ENCODE measurements at places on chromosomes 6 and 20.
A peak's percentile ranks its signal among the peaks of the same experiment; 100 is the strongest.

DNA sequence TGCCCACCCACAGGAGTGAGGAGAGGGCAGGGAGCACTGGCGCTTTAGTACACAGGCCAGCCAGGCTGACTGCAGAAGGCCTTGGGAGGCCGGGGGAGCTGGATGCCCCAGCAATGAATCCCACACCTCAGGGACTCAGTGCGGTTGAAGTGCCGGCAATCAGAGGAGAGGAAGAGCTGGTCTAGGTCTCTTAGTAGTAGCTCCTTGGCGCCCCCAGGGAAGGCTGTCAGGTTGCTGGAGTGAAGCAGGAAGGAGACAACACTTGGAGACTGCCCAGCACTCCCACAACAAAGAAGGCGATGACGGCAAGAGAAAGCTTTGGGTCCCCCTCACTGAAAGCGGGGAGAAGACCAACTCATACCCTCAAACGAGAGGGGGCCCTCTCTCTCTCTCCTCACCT is 8.3 kb upstream of the TNXB start:
- DNase-seq, result no peak

- no peak for DNase-seq
Observed at GRCh38 chr6:25315194-25316177, 36.3 kb downstream of the CARMIL1 start.

DNA sequence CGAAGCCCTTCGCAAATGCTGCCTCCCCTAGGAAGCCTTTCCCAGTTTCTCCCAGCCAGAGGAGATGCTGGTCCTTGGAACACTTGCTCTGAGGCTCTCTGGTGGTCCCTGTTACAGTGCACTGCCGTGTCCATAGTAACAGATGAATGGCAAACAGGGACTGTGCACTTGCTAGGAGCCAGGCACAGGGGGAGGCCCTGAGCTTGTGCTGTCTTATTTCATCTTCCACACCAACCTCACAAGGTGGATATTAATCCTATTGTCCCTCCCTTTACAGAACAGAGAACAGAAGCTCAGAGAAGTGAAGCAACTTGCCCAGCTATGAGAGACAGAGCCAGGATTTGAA is 19.0 kb downstream of the SRC start:
- DNase-seq, result no peak

GRCh38 chr20:45976086-45976485 is 4.1 kb upstream of the ZNF335 start:
- DNase-seq, result no peak

- peak; percentile 52 for DNase-seq
Observed at GRCh38 chr6:41730531-41731436, 4.6 kb downstream of the TFEB start.

DNA sequence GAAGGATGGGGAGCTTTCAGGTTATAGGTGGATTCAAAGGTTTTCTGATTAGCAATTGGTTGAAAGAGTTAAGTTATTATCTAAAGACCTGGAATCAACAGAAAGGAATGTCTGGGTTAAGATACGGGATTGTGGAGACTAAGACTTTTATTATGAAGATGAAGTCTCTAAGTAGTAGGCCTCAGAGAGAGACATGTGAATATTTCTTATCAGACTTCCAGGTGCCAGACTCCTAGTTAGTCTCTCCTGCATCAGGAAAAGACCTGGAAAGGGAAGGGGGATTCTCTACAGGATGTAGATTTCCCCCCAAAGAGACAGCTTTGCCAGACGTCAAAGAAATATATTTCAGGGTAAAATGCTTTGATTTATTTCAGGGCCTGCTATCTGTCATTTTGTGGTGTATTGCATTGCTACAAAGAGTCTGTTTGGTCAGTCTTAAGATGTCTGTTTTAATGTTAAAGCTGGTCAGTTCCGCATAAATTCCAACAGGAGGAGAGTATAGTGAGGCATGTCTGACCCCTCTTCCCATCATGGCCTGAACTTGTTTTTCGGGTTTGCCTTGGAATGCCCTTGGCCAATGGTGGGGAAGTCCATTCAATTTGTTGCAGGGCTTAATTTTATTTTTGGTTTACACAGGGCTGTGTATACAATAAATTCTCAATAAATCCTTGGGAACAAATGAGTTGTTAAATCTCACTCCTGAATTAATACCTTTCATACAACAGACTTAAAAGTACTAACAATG is 103.4 kb upstream of the RALGAPA2 start:
- no peak for DNase-seq
